ENCODE measurements at places on chromosomes 7 and 10.
A peak's percentile ranks its signal among the peaks of the same experiment; 100 is the strongest.

DNA sequence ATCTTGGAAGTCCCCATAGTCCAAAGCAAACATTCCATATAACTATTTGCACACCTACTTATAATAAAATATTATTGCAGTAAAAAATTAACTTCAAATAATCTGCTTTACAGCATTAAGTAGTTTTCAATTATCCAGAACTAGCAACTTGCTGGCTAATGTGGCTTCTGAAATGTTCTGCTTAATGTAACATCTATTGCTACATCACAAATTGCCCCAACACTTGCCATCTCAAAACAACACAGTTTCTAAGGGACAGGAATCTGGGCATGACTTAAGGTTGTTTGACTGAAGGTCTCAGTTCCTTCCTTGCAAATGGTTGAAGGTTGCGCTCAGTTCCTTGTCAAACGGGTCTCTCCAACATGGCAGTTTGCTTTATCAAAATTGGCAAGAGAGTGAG lies 378.5 kb upstream of the SEMA3C start:
- no peak for DNase-seq

DNA sequence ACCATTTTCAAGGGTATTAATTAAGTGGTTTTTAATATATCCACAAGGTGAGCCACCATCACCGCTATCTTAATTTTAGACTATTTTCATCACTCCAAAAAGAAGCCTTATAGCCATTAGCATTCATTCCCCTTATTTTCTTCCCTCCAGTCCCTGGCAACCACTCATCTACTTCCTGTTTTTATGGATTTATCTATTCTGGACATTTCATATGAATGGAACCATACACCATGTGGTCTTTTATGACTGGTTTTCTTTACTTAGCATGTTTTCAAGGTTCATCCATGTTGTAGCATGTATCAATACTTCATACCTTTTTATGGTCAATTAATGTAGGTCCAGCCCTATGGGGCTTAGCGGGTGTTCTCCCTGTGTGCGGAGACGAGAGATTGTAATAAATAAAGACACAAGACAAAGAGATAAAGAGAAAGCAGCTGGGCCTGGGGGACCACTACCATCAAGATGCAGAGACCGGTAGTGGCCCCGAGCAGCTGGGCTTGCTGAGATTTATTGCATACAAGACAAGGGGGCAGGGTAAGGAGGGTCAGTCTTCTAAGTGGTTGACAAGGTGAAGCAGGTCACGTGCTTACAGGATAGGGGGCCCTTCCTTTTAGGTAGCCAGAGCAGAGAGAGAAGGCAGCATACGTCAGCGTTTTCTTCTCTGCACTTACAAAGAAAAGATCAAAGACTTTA lies 14.6 kb downstream of the WBP1L start:
- DNase-seq, result no peak

DNA sequence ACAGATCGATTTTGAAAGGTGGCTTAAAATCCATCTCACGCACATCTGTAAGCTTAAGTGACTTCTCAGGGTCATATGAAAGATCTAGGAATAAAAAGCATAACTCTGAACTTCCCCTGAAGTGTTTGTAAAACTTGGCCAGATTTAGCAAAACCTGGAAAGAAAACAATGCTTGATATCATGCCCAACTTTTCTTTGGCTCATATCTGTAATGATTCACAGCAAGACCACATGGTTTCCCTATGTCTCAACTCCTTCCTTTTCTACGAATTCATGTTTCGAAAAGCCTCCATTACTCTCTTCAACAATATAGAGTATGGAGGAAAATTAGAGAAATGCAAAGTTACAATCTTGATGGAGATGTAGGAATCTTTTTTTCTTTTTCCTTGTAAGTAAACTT lies 20.1 kb upstream of the CABCOCO1 start:
- no peak for DNase-seq

DNA sequence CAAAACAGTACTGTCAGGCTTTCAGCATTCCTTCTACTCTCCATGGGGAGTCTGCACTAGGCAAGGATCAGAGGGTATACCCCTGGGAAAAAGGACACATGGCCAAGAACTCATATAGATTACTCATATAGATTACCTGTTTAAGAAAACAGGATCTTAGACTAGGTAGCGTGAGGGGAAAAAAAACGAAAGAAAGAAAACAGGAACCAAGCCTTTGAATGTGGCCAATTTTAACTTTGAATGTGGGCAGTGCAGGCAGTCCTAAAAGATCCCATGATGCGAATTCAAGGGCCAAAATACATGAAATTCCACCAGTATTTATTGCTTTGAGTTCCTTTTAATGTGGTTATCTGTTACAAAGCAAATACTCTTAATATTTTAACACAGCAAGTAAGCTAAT lies 108.6 kb upstream of the TAC1 start:
- DNase-seq, result no peak

GRCh38 chr7:157472311-157473050 lies 135.7 kb downstream of the DNAJB6 start:
- DNase-seq, result peak; percentile 26

- DNase-seq, result no peak
Observed at GRCh38 chr7:70098133-70098561, 499.9 kb downstream of the AUTS2 start.

- no peak for DNase-seq
Observed at GRCh38 chr7:107408349-107408748, 61.5 kb upstream of the GPR22 start.

- no peak for DNase-seq
Observed at GRCh38 chr10:110059925-110060324, 52.1 kb downstream of the ADD3 start.

GRCh38 chr7:37357637-37357996 lies 91.0 kb downstream of the ELMO1 start:
- DNase-seq, result no peak

GRCh38 chr7:95897557-95898251 lies 125.3 kb downstream of the DYNC1I1 start:
- DNase-seq, result no peak

GRCh38 chr10:7406712-7407333 lies 4.0 kb downstream of the SFMBT2 start:
- no peak for DNase-seq

DNA sequence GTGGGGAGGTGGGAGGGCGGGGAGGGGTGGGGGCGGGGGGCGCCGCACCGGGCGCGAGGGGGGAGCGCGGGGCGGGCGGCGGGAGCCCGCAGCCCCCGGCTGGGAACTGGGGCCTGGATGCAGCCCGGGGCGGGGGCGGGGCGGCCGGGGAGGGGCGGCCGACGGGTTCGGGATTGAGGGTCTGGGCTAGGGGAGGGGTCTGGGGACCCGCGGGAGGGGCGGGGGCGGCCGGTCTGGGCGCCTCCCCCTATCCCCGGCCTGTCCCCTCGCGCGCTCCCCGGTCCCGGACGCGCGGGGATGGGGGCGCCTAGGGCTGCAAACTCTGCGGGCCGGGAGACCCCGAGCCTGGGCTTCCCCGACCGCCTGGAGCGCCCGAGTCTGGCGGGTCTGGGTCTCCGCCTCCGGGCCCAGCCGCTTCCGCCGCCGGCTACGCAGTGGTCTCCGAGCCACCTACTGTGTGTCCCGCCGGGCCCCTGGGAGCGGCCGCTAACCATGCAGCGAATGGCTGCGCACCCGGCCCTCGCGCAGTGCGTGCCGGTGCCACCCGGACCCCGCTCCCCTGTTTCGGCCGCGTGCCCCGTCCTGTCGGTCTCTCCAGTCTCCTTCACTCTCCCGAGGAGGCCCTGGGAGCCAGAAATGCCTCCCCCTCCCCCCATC lies 375 bp upstream of the FGF8 start:
- peak; percentile 36 for DNase-seq

DNA sequence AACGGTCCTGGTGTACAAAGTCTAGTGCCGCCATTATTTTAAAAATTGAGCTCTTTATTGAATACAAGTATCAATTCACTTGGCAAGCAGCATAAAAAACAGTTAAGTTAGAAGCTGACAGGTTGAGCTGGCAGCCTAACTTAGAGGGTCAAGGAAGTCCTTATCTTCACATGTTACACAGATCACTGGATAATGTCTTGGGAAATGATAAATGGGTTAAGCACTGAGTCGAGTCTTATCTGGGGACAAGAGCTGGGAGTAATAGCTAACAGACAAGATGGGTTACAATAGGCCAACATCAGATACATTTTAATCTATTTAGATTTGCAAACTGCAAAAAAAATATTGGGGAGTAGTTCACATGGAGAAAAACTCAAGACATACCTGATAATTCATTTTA lies 34.2 kb downstream of the SLC18A2 start:
- DNase-seq, result no peak

GRCh38 chr10:49618821-49619220 lies 5.0 kb downstream of the CHAT start:
- peak; percentile 8 for DNase-seq

DNA sequence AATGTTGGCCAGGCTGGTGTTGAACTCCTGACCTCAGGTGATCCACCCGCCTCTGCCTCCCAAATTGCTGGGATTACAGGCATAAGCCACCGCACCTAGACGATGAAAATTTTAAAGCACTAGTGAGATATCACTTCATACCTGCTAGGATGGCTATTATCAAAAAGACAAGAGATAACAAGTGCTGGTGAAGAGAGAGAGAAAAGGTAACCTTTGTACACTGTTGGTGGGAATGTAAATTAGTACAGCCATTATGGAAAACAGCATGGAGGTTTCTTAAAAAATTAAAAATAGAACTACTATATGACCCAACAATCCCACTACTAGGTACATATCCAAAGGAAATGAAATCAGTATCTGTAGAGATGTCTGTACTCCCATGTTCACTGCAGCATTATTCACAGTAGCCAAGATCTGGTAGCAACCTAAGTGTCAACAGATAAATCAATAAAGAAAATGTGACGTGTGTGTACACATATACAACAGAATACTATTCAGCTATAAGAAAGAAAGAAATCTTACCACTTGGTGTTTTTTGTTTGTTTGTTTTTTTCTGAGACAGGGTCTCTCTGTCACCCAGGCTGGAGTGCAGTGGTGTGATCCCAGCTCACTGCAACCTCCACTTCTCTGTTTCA lies 12.5 kb downstream of the MMS19 start:
- DNase-seq, result no peak

- no peak for DNase-seq
Observed at GRCh38 chr10:6300106-6300783, 97.5 kb downstream of the PFKFB3 start.

DNA sequence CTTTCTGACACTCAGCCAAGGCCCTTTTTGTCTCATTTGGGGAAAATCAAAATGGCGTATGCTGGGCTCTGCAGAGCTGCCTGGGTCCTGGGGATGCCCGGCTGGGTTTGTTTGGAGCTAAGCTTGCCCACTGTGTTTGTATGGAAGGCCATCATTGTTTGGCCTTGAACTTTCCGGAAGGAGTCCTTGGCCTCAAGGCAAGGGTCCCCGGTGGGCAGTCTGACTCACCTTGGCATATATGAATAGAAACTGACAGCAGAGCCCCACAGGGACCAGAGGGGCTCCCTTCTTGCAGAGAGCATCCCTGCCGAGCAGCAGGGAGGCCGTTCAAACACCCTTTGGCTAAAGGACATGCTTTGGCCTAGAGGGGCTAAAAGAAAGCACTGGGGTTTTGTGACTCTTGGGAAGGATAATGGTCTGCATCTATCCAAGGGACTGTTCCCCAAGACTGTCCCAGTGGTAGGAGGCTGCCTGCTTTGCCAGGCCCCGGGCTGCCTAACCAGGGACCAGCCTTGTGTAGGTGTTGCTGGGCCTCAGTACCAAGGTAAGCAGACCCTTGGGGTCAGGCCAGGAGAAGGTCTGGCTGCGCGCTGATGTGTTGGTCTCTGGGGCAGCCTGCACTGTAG lies 15.0 kb downstream of the SLC18A2 start:
- no peak for DNase-seq
